ENCODE measurements at places on chromosomes 11 and 22.

- no peak for ATAC-seq
Measured at GRCh38 chr11:27938011-27938410, 169.9 kb downstream of the KIF18A start.

- no peak for ATAC-seq
Measured at GRCh38 chr11:72443016-72443415, 8.7 kb upstream of the CLPB start.

DNA sequence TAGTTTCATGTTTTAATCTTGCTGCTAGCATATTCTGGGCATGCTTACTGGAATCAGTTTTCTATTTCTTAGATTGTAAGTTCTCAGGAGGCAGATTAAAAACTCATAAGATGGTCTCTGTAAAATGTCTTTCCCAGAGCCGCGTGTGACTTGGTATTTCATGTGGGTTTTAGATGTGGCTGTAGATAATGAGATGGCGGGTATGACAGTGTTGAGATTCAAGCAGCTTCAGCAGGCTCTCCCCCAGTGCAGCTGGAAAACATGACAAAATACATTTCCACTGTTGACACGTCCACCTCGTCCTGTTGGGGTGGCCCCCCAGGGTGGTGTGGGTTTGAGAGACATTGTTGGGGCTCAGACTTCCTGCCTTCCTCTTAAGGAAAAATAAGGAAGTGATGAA is 106.8 kb downstream of the KIRREL3 start:
- no peak for ATAC-seq

DNA sequence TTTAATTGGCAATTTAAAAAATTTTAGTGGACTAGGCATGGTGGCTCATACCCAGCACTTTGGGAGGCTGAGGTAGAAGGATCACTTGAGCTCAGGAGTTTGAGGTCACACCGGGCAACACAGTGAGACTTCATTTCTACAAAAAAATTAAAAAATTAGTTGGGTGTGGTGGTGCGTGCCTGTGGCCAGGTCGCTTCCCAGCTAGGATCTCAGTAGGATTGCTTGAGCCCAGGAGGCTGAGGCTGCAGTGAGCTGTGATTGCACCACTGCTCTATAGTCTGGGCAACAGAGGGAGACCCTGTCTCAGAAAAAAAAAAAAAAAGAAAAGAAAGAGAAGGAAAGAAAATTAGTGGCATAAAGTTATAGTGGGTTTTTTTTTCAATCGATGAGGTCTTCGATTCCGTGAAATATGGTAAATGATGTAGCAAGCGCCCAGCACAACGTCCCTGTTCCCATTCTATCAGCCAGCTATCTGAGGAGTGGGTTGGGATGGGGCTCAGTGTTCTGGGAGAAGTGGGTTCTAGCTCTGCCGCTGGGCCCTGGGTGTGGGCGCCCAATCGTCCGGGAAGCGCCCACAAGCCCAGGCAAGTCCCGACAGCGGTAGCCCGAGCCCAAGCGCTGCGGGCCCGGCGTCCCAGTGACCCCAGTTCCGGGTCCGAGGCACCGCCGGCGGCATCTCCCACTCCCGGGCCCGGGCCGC is 1.4 kb downstream of the FOSL1 start:
- no peak for ATAC-seq

DNA sequence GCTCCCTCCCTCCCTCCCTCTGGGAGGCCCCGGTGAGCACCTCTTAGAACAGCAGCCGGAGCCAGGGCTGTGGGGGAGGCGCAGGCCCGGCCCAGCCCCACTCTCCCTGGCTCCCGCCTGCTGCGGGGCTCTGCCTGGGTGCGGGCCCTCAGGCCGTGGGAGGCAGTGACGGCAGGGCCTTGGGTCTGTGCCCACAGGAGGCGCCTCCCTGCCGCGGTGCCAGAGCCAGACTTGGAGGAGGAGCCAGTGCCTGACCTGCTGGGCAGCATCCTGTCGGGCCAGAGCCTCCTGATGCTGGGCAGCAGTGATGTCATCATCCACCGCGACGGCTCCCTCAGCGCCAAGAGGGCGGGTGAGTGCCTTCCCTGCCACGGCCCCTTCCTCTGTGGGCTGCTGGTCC is 9.5 kb downstream of the IRF7 start:
- no peak for ATAC-seq

- no peak for ATAC-seq
Measured at GRCh38 chr11:77188633-77189491, 60.8 kb downstream of the MYO7A start.

DNA sequence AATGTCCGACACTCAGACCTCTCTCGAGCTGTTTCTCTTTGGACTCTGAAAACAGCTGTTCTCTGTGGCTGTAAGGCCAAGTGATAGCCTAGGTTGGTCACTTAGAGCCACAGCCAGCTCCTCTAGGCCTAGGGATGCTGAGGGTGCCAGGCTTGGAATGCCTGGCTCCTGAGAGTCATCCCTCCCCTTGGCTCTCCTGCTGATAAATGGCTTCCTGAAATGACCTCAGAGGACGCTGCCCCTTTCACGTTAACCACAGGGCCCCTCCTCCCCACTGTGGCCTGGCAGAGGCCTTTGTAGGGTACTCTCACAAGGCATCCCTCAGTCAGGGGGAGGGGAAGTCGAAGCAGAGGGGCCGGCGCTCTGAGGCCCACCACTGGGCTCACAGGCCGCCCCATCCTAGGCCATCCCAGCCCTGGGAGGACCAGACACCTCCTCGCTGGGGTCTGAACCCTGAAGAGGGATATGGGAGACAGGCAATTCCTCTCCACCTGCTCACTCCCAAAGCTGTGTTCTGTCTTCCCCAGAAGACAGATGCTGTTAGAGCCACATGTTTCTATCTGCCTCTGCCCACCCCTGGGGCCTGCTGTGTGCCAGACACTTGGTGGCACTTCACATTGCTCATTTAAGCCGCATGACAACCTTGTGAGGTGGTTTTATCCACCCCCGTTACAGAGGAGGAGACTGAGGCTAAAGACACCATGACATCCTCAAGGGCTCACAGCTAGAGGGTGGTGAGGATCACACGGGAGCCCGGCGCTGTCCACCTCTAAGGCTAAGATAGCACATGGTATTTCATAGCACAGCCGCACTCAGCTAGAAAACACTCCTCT is 50.9 kb downstream of the ARFGAP3 start:
- no peak for ATAC-seq

DNA sequence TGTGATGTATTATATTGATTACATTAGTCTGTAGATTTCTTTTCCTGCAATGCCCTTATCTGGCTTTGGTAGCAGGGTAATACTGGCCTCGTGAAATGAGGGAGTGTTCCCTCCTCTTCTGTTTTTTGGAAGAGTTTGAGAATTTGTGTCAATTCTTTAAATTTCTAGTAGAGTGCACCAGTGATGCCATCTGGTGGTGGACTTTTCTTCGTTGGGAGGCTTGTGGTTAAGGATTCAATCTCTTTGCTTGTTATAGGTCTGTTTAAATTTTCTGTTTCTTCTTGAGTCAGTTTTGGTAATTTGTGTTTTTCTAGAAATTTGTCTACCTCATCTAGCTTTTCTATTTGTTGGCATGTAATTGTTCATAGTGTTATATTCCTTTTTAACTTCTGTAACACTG is 18.9 kb downstream of the SHANK3 start:
- ATAC-seq, result no peak

- peak; percentile 46 for ATAC-seq
Measured at GRCh38 chr11:1916132-1916985, 3.1 kb upstream of the TNNT3 start.

DNA sequence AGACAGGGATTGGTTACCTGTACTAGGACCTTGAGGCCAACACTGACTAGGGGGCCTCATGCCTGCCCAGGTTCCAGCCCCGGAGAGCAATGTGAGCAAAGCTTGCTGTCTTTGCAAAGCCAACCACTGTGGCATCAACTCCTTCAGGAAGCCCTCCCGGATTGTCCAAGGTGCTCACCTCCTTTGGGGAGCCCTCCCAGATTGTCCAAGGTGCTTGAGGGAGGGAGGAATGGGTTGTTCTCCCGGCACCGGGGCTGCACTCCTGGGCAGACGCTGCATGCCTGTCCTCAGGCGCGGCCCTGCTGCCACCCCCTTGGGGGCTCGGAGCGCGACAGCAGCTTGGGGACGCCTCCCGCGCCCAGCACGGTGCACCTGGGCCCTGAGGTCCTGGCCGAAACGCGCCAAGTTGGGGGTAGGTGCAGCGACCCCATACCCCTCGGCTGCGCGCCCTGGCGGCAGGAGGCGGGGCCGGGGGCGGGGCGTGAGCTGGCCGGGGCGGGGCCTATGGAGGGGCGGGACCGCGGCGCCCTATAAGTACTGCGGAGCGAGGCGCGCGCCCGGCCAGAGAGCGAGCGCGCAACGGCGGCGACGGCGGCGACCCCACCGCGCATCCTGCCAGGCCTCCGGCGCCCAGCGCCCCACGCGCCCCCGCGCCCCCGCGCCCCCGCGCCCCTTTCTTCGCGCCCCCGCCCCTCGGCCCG is at the start of gene CD81:
Gene CD81 (plus strand): TSS at position 560 of the 701 bp plus-strand sequence. CDS start 240 bp downstream, outside the sequence.
- ATAC-seq, result peak; percentile 73

GRCh38 chr11:133346137-133346536 is 186.2 kb downstream of the OPCML start:
- no peak for ATAC-seq

GRCh38 chr11:134858783-134859480 is 446.9 kb upstream of the B3GAT1 start:
- ATAC-seq, result no peak

- ATAC-seq, result no peak
Measured at GRCh38 chr11:65894034-65894591, 3.6 kb downstream of the CCDC85B start.

DNA sequence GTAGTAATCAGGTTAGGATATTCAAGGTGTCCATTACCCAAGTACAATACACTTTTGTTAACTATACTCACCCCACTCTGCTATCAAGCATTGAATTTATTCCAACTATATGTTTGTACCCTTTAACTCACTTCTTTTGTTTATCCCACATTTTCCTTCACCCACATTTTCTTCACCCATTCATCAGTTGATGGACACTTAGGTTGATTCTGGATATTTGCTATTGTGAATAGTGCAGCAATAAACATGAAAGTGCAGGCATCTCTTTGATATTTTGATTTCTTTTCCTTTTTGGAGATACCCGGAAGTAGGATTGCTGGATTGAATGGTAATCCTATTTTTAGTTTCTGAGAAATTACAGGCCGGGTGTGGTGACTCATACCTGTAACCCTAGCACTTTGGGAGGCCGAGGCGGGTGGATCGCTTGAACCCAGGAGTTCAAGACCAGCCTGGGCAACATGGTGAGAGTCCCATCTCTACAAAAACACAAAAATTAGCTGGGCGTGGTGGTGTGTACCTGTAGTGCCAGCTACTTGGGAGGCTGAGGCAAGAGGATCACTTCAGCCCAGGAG is 6.5 kb downstream of the TMEM25 start:
- no peak for ATAC-seq

DNA sequence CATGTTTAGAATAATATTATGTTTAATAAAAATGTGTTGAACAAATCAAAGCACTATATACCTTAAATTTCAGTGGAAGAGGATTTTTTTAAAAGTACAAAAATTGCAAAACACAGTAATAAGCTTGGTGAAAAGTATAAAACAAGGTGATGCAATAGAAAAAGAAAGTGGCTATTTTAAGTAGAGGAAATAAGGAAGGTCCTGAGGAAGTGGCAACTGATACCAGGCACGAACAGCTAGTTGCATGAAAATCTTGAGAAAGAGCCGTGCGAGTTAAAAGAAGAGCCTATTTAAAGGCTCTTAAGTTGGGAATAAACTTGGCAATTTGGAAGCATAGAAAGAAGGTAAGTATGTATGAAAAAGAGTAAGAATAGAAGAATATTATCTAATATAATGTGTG is 1679.3 kb downstream of the LRRC4C start:
- ATAC-seq, result no peak

DNA sequence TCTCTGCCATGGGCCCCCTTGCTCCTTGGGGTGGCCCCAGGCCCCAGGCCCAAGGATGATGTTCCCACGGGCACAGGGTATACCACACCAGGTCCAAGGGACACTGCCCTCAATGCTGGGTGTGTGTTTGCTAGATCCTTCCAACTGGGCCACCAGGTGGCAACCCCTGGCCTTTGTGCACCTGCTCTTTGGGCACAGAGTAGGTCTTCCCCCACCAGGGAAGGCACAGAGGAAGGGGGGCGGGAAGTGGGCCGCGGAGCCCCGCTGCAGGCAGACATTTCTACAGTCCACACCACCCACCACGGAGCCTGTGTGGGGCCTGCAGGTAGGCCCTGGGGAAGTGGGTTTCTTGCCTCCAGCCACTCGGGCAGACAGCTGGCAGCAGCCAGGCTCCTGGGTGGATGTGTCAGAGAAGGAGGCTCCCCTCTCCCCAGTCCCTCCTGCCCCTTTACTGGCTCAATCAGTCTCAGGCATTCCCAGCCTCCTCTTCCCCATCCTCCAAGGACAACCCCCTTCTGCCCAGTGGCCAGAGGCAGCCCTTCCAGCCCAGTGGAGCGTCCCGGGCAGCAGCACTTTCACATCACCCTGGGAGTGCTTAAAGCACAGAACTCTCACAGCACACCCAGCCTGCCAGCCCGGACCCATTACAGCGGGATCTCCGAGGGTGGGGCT is 21.6 kb downstream of the MAFF start:
- no peak for ATAC-seq

DNA sequence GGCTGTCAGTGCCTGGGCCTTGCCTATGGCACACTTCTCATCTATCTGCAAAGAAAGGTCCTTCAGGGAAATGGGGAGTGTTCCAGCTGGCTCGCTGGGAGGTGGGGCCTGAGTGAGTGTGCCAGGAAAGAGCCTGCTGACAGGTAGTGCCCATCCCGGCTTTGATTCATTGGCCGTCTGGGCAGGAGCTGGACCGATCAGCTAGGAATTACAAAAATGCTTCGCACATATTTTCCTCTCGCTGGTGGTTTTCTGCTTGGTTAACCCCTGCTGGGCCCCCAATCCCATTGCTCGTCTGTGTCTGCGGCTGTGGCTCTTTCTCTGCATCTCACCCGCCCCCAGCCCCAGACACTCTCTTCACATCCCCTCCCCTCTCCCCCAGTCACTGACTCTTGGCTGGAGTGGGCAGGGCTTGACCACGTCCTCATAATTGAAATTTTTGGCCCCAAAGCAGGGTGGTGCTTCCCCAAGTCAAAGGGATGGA is 10.8 kb downstream of the LIF start:
- ATAC-seq, result no peak

- ATAC-seq, result no peak
Measured at GRCh38 chr11:119744577-119744976, 15.6 kb upstream of the NECTIN1 start.

GRCh38 chr22:42889304-42889703 is 32.2 kb upstream of the ARFGAP3 start:
- no peak for ATAC-seq

- no peak for ATAC-seq
Measured at GRCh38 chr11:16805938-16806337, 67.5 kb downstream of the C11orf58 start.

Data from activated CD4-positive, CD25-positive, alpha-beta regulatory T cell treated with anti-CD3 and anti-CD28 coated beads, Interleukin-2, amount 50 U/mL, for 24 hours (primary cell).